ENCODE measurements at places on chromosomes 12 and 14.

- DNase-seq: no peak
These were observed 20.6 kb upstream of the CLEC2D start for GRCh38 chr12:9648701-9649531.

DNA sequence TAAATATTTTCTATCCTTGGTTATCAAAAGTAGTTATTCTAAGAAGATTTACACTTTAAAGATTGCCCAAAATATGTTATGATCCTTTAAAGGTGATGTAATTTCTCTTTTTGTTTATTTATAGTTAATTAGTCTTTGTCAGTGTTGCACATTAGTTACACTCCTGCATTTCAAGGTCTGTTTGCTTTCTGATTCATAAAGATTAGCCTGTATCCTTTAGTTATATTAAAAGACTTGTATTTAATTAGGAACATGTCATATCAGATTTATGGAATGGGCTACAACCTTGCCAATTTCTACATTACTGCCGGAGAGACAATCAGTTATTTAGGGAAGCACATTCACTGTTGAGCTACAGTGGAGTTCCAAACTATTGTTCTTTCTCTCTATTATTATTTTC, 3.5 kb downstream of the EPYC start:
- DNase-seq: no peak

DNA sequence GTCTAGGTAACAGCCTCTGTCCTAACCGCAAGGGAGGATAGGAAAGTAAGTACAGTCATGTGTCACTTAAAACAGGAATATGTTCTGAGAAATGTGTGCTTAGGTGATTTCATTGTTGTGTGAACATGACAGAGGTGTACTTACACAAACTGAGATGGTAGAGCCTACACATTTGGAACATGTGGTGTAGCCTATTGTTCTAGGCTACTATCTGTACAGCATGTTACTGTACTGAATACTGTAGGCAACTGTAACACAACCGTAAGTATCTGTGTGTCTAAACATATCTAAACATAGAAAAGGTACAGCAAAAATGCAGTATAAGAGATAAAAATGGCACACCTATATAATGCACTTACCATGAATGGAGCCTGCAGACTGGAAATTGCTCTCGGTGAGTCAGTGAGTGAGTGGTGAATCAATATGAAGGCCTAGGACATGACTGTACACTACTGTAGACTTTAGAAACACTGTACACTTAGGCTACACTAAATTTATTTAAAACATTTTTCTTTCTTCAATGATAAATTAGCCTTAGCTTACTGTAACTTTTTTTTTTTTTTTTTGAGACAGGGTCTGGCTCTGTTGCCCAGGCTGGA, 13.2 kb upstream of the MDM2 start:
- no peak for DNase-seq

DNA sequence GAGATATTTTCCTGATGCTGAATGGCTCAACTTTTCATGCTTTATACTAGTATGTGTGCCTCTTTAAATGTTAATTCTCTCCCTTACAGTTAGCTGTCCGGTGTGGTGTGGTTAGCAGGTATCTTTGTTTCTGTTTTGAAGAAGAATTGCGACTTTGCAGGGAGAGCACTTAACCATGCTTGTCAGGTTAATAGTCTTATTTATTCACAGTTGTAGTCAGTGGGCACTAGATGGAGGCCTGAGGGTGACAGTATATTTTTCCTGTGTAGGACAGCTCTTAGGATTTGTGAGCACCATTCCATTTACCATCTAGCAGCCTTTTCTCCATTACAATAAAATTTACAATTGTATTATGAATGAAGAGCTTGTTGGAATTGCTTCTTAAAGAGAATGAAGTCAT, 34.9 kb downstream of the PDE3A start:
- DNase-seq: no peak

- no peak for DNase-seq
These were observed 13.0 kb upstream of the FMNL3 start for GRCh38 chr12:49720214-49720613.

DNA sequence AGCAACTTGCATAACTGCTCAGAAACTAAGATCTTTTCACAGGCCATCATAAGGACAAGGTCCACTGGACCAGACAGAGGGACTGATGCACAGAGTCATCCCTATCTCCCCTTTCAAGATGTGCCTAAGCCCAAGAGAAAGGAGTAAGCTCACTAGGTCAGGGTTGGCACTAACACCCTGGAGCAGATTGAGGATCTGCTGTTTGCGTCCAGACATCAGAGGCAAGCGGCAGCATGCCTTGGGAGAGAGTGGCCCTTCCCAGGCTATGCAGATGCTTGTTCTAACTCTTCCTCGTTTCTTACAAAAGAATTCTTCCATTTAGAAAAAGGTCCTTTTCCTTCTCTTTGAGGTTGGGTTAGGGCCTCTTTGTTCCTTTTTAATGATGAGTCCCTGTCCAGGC, 187.2 kb downstream of the KCNA5 start:
- no peak for DNase-seq

GRCh38 chr12:188910-189621, 24.9 kb downstream of the SLC6A12 start:
- peak; percentile 41 for DNase-seq

- DNase-seq: no peak
These were observed 1.1 kb downstream of the SLC6A15 start for GRCh38 chr12:84911271-84912197.

- no peak for DNase-seq
These were observed 52.1 kb downstream of the DERA start for GRCh38 chr12:15963271-15963670.

DNA sequence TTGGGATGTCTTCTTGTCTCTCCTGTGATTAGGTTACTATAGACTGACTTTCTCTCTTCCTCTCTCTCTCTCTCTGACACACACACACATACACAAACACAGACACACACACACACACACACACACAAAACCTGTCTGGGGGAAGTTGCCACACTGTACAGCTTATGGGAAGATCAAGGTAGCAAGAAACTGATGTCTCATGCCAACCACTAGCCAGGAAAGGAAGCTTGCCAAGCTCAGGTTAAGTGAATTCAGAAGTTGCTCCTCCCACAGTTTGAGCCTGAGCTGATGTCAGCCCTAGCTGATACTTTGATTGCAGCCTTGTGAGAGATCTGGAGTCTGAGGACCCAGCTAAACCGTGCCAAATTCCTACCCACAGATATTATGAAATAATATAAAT, 67.1 kb downstream of the PPFIA2 start:
- no peak for DNase-seq

- no peak for DNase-seq
These were observed 602 bp downstream of the APEX1 start for GRCh38 chr14:20455355-20456300.

DNA sequence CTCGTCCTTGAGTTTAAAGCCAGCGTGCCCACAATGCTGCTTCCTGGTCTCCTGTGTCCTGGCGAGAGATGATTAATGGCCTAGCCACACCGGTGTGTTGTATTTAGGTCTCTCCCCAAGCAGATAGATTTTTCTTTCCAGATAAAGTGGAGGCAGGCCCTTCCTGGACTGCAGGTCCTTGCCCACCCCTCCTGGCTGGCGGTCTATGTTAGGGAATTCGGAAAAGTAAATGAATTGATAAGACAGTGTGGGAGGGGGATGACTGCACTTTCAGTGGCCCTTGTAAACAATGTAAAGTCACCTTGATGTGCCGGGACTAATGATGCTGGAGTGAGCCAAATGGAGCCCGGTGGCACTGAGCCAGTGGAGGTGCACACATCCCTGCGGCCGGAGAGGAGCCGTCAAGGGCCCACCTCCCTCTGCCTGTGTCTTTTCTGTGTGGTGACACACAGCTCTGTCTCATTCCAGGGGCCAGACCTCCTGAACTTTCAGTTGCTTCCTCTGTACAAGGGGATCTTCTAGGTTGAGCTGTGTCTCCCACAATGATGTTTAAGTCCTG, 70.6 kb upstream of the ESRRB start:
- no peak for DNase-seq

- no peak for DNase-seq
These were observed 73.2 kb downstream of the MYRFL start for GRCh38 chr12:69898236-69898635.

DNA sequence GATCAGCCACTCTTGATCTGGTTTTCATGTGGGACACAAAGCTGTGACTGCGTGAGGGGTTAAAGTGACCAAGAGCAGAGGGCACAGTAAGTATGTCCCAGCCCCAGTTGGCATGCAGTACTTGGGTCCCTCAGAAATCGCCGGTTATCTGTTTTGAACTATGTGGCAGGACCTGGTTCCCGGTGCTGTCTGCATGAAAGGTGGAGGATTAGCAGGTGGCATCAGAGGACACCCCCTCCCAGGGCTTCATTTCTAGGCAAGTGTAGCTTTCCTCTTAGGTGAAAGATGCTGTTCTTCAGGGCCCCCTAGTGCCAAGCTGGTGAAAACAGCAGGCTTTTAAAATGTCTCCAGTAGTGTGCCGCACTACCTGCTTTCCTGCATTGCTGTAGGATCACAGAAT, 57.1 kb downstream of the ATG14 start:
- DNase-seq: peak; percentile 42

DNA sequence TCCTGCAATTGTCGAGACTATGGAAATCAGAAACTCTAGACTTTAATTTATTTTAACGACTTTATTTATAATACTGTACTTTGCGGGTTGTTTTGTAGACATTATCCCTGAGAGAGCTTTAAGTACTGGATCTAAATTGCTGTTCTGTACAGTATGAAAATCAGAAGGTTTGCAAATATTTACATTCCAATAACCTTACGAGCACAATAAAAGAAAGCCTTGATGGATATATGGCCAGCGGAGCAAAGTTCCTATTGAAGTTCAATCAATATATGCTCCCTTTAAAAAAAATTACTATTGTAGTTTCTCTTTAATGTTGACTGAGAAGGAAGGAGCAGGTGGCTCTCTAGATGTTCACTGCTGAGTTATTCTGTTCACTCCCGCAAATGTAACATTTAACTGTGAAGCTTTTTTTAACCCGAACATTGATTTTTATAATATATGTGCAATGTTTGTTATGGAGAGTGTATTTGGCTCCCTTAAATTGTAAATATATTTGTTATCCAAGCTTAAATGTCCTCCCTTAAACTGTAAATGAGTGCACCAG, 235.3 kb downstream of the PLCZ1 start:
- DNase-seq: no peak

DNA sequence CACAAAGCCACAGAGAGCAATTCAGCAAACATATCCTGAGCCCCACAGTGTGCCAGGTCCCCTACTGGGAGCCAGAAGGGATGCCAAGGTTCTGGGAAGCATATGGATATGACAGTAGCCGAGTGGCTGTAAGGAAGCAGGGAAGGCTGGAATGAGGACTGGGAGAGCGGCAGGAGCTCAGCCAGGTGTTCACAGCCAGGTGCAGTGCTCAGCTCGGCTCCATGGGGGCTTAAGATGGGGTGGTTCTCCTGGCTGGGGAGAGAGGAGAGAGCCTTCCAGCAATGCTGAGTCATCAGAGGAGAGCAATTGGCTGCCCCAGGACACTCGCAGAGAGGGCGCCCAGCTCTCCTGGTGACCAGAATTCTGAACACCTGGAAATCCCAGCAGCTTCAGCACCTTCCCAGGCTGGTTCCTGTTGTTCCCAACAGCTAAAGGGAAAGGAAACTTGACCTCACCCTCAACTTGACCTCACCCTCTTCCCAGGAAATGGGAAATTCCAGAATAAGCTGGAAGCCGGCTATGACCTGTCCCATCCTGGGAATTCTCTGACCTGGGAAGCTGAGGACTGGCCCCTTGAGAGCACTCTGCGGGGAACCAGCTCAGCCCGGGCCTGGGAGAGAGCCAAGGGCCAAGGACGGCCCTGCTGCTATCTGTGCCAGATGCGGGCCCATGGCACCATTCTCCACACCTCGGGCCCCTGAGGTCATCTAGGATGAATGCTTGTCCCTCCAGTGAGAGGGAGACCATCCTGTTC, 34.6 kb downstream of the SLC6A12 start:
- DNase-seq: no peak

GRCh38 chr12:132115500-132115899, 28.6 kb downstream of the DDX51 start:
- DNase-seq: no peak

DNA sequence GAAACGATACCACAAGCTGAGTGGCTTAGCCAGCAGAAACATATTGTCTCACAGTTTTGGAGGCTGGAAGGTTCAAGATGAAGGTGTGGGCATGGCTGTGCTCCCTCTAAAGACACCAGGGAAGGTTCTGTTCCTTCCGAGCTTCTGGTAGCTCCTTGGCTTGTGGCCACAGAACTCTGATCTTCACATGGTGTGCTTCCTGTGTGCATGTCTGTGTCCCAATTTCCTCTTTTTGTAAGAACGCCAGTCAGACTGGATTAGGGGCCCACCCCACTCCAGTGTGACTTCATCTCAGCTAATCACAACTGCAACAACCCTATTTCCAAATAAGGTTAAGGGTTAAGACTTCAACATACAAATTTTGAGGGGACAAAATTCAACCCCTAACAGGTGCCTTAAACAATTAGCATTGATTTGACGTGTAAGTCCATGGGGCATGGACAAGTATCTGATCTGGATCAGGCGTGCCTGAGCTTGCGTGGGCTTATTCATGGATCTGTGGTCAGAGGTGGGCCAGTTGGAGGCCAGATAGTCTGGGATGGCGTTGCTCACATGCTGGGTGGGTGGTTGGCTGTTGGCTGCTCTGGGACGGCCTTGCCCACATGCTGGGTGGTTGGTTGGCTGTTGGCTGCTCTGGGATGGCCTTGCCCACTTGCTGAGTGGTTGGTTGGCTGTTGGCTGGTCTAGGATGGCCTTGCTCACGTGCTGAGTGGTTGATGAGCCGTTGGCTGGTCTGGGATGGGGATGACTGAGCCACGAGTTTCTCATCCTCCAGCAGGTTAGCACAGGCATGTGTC, 88.5 kb downstream of the LGMN start:
- no peak for DNase-seq

GRCh38 chr12:88625356-88625755, 45.1 kb upstream of the KITLG start:
- DNase-seq: no peak

DNA sequence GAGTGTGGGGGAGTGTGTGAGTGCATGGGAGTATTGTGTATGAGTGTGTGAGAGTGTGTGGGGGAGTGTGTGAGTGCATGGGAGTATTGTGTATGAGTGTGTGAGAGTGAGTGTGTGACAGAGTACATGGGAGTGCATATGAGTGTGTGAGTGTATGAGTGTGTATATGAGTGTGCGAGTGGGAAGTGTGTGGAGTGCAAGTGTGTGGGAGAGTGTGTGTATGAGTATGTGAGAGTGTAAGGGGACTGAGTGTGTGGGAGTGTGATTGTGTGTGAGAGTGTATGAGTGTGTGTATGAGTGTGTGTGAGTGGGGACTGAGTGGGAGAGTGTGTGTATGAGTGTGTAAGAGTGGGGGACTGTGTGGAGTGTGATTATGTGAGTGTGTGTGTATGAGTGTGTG, 40.7 kb downstream of the PRIMA1 start:
- DNase-seq: no peak
